EH (cell line): ENCODE measurements at places on chromosomes 16 and 17.
A peak's percentile ranks its signal among the peaks of the same experiment; 100 is the strongest.

DNA sequence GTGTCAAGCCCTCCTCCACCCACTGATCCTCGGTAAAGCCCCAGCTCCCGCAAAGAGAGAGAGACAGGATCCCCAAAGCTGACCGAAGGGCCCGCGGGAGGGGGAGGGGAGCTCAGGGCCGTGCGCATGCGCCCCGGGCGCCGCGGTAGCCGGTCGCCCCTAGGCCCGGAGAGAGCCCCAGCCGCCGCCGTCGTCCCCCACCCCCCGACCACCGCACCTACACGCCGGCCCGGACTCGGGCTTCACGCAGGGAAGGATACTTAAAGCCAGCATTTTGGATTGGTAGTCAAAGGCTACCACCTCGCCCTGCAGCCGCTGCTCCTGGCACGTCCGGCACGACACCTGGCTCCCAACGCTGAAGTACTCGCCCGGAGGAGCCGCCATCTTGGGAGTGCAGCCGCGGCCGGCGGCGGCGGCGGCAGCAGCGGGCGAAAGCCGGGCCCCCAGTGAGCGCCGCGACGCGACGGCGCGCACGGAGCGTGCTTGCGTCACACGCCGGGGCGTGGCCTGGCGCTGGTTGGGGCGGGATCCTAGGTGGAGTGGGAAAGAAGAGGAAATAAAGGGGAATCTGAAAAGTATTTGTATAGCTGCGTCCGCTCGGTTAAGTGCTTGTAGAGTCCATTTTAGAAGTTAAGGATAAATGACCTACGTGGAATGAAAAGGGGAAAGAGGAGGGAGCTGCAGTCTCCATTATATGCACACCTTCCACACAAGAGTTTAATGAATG lies at the start of gene LSM12:
TSS of gene LSM12 (minus strand) at position 468 of the 727 bp plus-strand sequence. CDS start at position 384, 84 bp downstream.
- peak; percentile 89 for DNase-seq

- no peak for DNase-seq
These were observed 36.6 kb upstream of the CARMIL2 start for GRCh38 chr16:67608364-67608763.

GRCh38 chr17:8022360-8023003 lies 16.4 kb upstream of the ALOX15B start:
- DNase-seq: peak; percentile 30

- peak; percentile 63 for DNase-seq
These were observed 42.8 kb downstream of the COG7 start for GRCh38 chr16:23410176-23410575.

DNA sequence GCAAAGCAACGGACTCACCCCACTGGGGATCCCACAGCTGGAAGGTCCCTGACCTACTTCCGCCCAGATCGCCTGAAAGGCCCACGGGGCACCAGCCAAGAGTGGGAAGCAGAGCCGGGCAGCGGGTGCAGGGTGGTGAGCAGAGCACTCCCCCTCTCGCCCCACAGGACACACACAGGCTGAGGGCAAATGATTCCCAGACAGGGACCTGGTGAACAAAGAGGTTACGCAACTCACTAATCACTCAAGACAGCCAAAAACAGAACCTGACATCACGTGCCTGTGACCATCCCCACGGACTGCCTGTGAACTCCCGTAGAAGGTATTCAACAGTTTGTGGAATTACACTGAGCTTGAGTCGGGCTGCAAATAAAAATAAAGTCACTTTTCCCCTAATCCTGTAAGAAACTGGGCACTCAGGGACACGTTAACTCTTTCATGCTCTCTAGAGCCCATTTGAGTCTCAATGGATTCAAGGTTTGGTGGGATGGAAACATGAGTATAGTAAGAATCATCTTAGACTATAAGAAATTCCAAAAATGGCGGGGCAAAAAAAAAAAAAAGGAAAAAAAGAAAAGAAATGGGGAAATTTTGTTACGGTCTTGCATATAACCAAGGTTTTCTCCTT lies 396.1 kb downstream of the SOX9 start:
- DNase-seq: no peak

DNA sequence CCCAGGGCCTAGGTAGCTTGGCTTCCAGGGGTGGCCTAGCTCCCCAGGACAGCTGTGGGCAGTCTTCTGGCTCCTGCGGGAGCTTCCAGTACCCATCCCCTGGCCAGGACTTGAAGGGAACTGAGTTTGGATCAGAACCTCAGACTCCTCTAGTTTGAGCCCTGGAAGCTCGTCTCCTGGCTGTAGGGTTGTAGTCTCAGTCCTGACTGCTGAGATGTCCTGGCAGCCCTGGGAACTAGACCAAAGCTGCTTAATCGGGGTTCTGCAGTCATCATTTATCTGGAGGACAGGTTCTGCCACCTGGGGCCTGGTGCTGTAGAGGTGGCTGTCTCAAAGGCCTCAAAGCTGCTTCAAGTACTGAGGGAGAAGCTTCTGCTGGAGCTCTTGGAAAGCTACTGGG lies 163.7 kb downstream of the WSCD1 start:
- DNase-seq: no peak

DNA sequence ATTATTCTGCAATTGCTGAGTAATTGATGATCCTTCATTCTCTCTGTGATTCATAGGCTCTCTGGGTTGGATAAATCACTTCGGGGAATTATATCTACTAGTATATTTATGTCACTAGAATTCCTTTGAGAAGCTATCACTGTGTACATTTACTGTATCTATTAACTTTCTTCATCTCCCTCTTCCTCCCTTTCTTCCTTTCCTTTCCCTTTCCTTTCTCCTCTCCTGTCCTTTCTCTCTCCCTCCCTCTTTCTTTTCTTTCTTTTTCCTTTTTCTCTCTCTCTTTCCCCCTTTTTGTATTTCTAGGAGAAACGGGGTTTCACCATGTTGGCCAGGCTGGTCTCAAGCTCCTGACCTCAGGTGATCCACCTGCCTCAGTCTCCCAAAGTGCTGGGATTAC lies 711.8 kb downstream of the WWOX start:
- no peak for DNase-seq

DNA sequence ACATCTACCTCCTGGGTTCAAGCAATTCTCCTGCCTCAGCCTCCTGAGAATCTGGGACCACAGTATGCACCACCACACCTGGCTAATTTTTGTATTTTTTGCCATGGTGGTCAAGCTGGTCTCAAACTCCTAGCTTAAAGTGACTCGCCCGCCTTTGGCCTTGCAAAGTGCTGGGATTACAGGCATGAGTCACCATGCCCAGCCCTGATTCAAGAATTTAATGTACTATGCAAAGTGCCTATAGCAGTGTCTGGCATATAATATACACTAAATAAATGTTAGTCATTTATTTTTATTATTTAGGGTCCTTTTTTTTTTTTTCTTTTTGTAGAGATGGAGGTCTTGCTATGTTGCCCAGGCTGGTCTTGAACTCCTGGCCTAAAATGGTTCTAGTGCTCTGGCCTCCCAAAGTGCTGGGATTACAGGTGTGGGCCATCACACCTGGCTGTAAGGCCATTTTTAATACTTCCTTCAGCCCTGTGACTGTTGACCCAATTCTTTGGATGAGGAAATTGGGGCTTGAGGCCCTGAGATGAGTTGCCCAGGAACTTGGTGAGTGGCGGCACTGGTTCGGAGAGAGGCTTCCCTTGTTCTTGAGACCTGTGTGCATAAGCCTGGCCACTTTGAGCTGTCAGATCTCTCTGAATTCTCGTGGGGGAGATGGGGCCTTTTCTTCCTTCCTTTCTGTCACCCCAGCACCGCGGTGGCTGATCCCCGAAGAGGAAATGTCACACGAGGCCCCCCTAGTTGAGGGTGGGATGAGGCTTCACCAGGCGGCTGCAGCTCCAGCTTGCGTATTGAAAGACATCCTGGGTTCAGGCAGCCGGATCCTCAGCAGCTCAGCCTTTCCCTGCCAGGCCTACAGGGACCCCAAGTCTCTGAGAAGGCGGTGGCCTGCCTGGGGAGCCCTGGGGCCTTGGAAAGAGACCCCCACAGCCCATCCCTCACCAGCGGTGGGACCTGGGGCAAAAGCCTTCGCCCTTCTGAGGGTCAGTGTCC lies 38.7 kb downstream of the LAT start:
- DNase-seq: peak; percentile 39

DNA sequence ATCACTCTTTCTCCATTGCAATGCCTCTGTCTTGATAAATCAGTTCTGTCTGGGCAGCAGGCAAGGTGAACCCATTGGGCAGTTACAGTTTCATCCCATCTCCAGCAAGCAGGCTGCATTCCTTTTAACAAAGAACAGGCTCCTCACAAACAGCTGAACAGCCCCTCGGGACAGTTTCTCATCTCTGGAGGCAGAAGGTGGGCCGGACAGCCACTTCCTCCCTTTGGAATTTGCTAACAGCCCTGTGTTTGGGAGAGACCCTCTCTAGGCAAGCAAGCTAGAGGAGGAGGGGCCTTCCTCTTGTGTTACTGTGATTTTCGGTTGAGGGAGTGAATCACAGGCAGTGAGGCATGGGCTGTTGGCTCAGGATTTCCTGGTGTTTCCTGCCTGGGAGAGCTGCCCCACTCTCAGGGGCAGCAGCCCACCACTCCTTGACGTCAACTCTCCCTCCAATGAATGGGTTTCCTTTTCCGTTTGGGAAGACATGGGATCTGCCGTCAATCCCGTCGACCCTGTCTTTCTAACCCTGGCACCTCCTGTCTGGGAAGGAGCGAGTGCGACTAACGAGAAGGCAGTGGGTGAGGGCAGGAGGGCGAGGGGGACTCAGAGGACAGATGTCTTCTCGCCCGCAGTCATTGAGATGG lies 3.7 kb upstream of the PGS1 start:
- DNase-seq: peak; percentile 84

- no peak for DNase-seq
These were observed 314.1 kb upstream of the TNRC6C start for GRCh38 chr17:77644181-77645071.

GRCh38 chr17:64936117-64936516 lies 16.8 kb upstream of the LRRC37A3 start:
- no peak for DNase-seq

DNA sequence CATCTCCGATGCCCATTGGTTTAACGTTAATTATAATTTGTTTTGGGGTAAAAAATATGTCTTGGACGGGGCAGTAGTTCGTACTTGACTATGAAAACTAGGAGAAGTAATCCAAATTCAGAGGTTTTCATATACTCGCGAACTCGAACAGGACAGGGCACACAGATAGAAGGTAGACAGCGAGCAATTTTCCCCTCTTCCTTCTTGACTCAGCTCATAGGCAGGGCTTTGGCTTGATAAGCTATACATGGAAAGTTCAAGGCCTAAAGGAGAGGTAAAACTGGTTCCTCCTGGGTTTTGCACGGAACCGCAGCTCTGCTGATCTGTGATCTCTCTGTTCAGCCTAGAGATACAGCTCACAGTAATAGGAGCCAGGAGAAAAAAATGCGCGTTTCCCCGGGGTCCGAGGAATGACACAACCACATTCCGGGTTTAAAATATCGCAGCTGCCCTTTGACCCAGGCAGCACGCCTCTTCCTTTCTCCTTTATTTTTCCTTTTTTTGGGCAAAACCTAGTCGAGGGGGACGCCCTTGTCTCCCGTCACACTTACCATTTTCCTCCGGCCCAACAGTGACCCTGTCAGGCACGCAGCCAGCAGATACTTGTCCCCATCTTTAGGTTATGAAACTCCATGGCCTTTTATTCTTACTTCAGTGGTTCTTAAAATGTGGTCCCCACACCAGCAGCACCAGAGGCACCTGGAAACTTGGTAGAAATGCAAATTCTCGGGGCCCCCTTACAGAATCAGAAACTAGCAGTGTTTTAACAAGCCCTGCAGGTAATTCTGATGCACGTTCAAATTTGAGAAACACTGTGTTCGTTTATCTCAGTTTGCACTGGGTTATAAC lies 1.7 kb upstream of the LASP1 start:
- peak; percentile 94 for DNase-seq

GRCh38 chr17:62625870-62626200 lies 1.6 kb upstream of the MRC2 start:
- DNase-seq: no peak

DNA sequence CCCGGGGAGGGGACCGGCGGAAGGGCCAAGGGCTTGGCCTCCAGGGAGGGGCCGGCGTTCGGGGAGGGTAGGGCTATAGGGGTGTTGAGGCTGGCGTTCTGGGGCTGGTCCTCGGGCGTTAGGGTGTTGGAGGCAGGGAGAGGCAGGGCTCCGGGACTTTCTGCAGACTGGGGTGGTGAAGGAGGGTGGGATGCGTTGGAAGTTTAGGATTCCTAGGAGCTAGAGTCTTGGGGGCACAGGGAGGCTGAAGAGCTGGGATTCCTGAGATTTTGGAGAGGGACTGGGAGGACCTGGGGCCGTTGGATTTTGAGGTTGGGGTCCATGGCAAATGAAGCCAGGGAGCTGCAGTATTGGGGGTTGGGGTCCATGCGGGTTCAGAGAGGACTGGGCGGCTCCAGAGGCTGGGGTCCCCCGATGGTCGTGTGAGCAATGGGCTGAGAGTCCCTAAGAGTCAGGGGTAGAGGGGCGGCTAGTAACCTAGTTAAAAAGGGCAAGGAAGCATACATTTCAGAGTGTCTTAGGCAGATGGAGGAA lies 740 bp downstream of the NFATC2IP start:
- DNase-seq: peak; percentile 36

- DNase-seq: no peak
These were observed 628 bp upstream of the ZNF18 start for GRCh38 chr17:11997972-11998233.

- DNase-seq: peak; percentile 51
These were observed 64.5 kb upstream of the SEC14L1 start for GRCh38 chr17:77076124-77076830.

DNA sequence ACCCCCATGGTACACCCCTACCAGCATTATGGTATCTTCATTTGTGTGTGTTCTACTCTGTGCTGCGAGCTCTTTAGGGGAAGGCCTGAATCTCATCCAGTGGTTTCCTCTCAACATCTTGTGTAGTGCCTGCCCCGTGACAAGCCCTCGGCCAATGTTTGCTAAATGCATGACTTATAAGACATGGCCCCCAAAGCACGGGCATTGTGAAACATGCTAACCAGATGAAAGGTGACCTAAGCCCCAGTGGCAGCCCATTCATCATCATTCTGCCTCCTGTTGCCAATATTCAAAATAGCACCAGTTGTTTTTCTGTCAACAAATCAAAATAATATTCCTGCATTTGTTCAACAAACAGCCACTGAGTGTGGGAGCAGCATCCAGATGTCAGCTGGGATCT lies 108.8 kb upstream of the HSBP1 start:
- DNase-seq: no peak

- DNase-seq: peak; percentile 85
These were observed 55.4 kb downstream of the CREBBP start for GRCh38 chr16:3825103-3825502.

DNA sequence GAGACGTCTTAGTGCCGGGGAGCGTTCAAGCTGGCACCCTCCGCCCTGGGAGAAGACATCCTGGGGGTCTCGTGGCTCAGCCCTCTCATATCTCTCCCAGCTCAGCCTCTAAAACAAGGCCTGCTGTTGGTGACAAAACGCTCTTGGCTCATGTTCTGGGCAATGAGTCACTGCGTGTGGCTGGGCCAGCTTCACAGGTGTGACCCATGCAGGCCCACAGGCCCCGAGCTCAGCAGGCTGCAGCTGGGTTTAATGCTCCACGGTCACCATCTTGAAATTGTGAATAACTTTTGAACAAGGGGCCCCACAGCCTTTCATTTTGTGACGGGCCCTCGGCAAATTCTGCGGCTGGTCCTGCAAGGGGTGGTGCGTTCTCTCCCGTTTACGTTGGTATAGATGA lies 22.4 kb downstream of the GAA start:
- peak; percentile 21 for DNase-seq

- no peak for DNase-seq
These were observed 23.7 kb downstream of the ARSG start for GRCh38 chr17:68314916-68315535.

GRCh38 chr16:64453646-64454045 lies 668.2 kb downstream of the CDH11 start:
- peak; percentile 60 for DNase-seq

GRCh38 chr16:89722392-89723278 lies 1.3 kb downstream of the ZNF276 start:
- DNase-seq: no peak

- no peak for DNase-seq
These were observed 5.6 kb downstream of the NFE2L1 start for GRCh38 chr17:48053758-48054237.

- peak; percentile 28 for DNase-seq
These were observed 74.0 kb upstream of the CREBBP start for GRCh38 chr16:3954411-3954921.
